Hematopoietic multipotent progenitor cell treated with erythropoietin and hydrocortisone succinate and interleukin-3 and kit ligand, for 17 days (in vitro differentiated cells): ENCODE measurements at places on chromosomes 4 and X.

DNA sequence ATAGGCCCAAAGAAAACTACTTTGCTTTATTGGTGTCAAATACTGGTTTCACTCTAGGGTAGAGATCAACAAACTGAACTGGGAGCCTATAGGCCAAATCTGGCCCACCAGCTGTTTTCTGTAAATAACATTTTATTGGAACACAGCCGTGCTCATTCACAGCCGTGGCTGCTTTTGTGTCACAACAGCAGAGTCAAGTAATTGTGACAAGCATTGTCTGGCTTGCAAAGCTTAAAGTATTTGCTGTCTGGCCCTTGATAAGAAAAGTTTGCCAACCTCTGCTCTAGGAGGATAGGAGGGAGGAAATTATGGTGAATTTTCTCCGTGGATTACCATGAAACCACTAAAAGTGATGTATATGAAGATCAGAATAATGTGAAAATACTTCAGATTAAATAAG, 53.4 kb downstream of the GPAT3 start:
- no peak for DNase-seq

- peak; percentile 69 for DNase-seq
These were observed 25.4 kb upstream of the SLAIN2 start for GRCh38 chr4:48315728-48316630.

- peak; percentile 73 for DNase-seq
These were observed 130.3 kb downstream of the DIPK2B start for GRCh38 chrX:45070116-45071007.

- DNase-seq: no peak
These were observed 44.9 kb downstream of the STAP1 start for GRCh38 chr4:67603310-67604028.

GRCh38 chrX:41265615-41266014, 68.3 kb upstream of the DDX3X start:
- DNase-seq: no peak

DNA sequence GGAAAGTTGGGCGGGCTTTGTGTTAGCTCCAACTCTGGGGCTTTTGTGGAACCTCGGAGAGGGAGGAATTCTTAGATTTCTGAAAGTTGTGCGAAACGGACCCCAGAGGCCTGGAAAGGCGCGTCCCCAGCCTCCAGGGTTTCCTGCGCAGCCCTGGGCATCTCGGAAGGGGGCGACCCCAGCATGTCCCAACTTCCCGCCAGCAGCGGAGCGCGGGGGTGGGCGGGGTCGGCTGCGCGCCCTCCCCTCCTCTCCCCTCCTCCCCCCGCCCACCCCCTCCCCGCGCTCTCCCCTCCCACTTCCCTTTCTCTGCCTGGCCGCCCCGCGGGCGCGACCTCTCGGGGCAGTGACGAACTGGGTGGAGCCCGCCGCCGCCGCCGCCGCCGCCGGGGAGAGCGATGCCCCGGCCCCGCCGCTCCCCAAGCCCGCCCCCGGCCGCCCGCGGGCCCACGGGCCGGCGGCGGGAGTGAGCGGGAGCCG, 16.8 kb downstream of the PTTG2 start:
- DNase-seq: peak; percentile 43

GRCh38 chr4:87953826-87954225, 21.7 kb upstream of the SPP1 start:
- DNase-seq: no peak

DNA sequence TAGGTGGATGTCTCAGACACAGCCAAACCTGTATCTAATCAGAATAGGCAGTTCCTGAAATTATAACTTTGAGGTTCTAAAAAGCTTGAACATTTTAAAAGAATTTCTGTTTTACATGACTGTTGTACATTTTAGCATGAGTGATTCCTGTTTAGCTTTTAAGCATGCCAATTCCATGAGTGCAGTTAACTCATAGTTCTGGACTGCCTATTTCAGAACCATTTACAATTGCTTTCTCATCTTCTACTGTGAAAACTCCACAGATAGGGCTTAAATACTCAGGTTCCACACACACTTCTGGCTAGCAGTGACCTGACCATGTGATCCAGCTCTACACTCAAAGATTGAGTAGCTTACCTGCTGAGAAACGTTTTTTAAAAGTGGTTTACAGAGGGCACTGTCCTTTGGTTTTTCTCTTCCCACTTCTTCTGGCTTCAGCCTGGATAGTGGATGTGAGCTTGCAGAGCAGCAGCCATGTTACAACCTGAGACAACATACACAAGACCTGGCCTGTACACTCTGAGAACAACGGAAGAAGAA, 280.8 kb downstream of the ANKRD50 start:
- no peak for DNase-seq

- DNase-seq: no peak
These were observed 440.3 kb upstream of the AADAT start for GRCh38 chr4:170529748-170530722.

- DNase-seq: no peak
These were observed 200.0 kb upstream of the PSAPL1 start for GRCh38 chr4:7634661-7635251.

DNA sequence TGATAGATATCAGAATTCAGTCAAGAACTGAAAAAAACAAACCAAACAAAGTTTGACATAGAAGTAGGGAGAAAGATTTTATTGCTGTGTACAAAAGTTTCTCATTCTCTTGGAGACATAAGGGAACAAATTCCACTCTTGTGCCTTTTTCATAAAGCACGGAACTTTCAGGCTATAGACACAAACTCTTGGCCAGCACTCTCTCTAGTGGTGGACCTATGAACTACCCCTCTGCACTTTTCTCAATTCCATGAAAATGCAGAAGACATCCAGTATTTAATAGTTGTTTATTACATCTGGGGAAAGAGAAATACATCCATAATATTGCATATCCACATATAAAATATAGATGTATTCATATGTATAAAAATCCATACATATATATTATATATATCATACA, 291.6 kb upstream of the HS3ST1 start:
- no peak for DNase-seq

DNA sequence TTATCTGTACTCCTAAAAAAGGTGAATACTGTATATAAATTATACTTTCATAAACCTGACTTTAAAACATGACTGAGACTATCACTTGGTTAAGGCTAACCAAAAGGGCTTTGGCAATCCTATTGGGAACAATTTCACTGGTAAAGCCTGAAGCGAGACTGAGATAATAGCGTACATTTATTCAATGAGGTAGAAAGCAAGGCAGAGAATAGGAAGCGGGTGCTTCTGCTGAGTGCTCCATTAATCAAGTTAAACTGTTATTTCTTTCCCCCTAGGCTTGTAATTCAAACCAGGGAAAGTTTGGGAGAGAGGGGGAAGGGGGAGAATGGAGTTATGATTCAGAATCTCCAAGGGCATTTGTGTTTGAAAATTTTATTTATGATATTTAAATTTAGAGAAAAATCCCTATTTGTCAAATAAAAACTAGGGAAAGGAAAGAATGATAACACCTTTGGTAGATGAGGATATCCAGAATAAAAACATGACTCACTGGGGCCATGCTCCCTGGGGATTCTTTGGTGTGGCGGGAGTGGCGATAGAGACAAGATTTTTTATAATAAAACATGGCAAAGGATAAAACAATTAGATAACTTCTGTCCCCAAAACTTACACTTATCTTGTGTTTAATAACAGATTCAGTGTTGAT, 34.6 kb upstream of the SORBS2 start:
- DNase-seq: no peak

GRCh38 chrX:136810493-136810892, 29.8 kb upstream of the ARHGEF6 start:
- DNase-seq: no peak

DNA sequence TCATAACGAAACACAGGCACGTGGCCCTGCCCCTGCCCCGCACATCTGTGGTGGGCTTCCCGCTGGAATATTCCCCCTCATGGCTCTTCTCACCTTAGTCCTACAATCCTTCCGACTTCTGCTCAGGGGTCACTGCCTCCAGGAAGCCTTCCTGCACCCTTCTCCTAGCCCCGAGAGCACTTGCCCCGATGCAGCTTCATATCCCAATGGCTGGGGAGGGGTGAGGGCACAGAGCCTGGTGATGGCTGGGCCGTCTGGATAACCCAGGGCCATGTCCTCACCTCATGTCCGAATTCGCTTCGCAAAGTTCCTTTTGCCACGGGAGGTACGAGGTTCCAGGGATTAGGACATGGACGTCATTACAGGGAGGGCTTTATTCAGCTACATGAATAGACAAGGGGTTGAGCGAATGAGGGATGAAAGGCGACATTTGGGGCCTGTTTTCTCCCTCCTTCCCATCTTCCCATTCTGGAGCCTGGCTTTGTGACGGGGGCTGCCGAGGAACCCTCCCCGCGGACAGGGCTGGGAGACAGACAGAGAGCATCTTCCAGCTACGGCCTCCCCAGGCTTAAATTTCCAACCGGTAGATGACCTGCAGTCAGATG, 35.5 kb upstream of the HMX1 start:
- no peak for DNase-seq

- DNase-seq: peak; percentile 11
These were observed 126.6 kb downstream of the ASB9 start for GRCh38 chrX:15143050-15143824.

DNA sequence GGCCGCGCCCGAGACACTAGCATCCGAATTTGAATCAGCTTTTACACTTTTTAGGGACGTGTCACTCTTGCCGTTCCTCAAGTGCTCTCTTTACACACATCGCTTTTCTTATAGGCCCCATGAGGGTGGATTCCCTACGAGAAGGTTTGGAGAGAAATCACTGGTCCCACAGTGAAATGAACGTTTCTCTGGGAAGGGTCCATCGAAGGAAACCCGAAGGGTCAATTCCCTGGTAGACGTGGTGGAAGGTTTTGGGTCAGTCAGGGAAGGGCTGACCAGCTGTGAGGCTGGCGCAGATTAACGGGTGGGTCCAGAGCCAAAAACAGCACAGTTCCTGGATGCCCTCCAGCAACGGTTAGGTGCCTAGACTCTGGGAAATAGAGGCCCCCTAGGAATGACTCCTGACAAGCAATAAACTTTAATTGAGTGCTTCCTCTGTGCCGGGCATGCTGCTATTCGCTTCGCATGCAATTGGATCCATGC, 35.9 kb downstream of the ETDC start:
- DNase-seq: peak; percentile 10

- DNase-seq: no peak
These were observed 121.0 kb upstream of the STOX2 start for GRCh38 chr4:183783991-183784553.

DNA sequence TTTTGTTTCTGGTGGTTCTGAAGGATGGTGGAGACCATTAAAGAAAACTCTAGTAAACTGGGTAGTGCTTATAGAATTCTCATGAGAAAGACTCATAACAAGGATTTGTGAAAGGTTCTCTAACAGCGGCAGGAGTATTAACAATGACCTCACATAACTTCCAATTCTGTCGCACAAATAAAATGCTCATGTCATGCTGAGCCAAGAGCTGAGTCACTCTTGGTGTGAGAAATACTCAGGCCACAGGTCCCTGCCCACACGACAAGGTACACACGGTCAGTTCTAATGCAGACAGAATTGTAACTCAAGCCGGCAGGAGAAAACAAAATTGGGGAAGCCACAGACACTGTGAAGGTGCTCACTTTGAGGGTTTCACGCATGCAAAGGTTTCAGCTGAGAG, 34.4 kb upstream of the C4orf50 start:
- no peak for DNase-seq

GRCh38 chr4:1410491-1411325, 4.5 kb upstream of the NKX1-1 start:
- no peak for DNase-seq

GRCh38 chr4:5954056-5954760, 61.3 kb upstream of the CRMP1 start:
- no peak for DNase-seq

DNA sequence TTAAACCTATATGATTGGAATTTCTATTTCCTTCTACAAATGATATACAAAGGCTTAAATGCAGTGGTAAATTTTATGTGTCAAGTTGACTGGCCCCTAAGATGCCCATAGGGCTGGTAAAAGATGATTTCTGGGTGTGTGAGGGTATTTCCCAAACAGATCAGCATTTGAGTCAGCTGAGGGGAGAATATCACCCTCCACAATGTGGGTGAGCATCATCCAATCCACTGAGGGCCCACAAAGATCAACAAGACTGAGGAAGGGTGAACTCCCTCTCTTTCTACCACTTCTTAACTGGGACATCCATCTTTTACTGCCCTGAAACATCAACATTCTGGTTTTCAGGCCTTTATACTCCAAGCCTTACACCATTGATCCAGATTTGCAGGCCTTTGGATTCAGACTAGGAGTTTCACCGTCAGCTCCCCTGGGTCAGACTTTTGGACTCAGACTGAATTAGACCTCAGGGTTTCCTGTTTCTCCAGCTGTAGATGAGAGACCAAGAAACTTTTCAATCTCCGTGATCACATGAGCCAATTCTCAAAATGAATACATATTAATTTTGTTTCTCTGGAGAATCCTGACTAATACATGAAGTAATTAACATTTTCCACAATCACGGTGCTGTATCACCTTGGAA, 1020.7 kb upstream of the SLIT2 start:
- no peak for DNase-seq

DNA sequence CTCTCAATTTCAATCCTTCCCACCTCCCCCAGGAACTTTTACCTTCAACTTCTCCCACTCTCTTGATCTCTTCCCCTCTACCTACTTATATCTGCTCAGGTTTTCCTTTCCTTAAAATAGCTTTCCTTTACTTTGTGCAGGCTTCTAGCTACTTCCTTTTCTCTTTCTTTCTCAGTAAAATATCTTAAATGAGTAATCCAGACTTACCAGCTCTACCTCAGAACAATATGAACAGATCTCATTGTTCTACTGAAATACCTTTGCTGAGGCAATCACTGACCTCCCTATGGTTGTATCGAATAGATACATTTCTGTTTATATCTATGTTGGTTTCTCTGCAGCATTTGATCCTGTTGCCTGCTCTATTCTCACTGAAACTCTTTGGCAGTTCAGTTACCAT, 86.7 kb upstream of the WDR44 start:
- DNase-seq: no peak
